ENCODE measurements at places on chromosomes 6 and 20.

- peak; percentile 2 for DNase-seq
Measured at GRCh38 chr6:18155864-18156421, 721 bp downstream of the KDM1B start.

- DNase-seq, result no peak
Measured at GRCh38 chr6:157087974-157088373, 235.3 kb downstream of the TMEM242 start.

DNA sequence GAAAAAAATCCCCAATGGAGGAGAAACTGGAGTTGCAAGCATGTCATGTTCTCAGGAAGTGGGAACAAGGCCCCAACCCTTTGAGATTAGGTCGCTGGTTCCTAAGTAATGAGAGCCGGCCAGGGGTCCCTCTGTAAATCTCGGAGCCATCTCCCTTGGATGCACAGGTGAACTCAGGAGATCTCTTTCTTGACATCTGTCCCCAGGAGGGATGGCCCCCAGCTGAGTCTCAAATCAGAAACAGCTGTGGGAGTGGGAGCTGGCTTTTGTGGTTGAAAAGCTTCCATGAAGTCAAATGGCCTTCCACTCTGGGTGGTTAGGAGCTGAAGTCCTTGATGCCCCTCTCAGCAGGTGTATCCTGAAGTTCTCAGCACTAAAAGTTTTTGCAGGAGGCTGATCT lies 257.1 kb downstream of the BMP7 start:
- no peak for DNase-seq

GRCh38 chr20:4730780-4731179 lies 9.1 kb downstream of the PRND start:
- DNase-seq, result no peak

- DNase-seq, result no peak
Measured at GRCh38 chr20:49945701-49946477, 9.7 kb downstream of the RNF114 start.

GRCh38 chr20:23226612-23227265 lies 123.9 kb upstream of the NXT1 start:
- no peak for DNase-seq

DNA sequence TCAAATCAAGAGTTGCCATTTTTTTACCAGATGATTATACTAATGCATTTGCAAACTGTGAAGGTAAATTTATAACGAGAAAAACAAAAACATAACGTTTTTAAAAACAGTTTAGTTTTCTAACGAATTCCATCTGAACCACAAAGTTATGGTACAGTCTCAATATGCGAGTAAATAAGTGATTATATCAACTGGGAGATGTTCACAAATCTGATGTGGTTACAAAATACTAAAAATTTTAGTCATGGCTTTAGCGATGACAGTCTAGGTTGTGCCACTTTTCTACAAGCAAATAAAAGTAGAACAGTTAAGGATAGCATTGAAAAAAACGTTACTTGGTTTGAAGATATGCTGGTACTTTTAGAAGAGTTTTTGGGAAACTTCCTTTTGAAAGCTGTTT lies 186.8 kb downstream of the FUT9 start:
- DNase-seq, result no peak

DNA sequence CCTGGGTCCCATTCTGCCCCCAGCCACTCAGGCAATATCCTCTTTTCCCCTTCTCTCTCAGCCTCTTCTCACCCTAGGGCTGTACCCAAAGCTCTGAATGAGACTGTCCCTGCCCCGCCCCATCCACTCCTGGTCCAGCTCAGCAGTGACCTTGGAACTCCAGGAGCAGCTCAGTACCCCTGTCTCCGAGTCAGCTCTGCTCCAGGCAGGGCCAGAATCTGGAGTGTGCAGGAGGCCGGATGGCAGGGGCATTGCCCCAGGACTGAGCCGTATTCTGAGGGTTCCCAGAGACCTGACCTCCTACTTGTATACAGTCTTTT lies 2.0 kb upstream of the RAET1G start:
- DNase-seq, result no peak

DNA sequence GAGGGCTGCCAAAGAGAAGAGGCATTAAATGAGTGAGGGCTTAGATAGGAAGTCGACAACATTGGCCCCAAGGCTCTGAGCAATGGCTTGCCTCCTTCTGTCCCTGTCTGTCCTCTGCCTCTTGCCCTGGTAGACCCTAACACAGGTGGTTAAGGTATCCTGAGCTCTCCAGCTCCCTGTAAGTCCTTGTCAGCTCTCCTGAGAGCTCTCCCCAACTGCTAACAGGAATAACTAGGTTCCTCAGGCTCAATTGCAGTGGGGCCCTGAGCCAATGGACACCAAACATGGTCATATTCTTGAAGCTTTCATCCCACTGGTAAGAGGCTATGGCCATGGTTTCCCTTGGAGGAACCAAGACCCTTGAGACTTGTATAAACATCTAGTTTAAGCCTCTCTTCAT lies 5.0 kb upstream of the CPNE1 start:
- DNase-seq, result no peak

- DNase-seq, result no peak
Measured at GRCh38 chr6:126145351-126145750, 159.0 kb downstream of the TRMT11 start.

DNA sequence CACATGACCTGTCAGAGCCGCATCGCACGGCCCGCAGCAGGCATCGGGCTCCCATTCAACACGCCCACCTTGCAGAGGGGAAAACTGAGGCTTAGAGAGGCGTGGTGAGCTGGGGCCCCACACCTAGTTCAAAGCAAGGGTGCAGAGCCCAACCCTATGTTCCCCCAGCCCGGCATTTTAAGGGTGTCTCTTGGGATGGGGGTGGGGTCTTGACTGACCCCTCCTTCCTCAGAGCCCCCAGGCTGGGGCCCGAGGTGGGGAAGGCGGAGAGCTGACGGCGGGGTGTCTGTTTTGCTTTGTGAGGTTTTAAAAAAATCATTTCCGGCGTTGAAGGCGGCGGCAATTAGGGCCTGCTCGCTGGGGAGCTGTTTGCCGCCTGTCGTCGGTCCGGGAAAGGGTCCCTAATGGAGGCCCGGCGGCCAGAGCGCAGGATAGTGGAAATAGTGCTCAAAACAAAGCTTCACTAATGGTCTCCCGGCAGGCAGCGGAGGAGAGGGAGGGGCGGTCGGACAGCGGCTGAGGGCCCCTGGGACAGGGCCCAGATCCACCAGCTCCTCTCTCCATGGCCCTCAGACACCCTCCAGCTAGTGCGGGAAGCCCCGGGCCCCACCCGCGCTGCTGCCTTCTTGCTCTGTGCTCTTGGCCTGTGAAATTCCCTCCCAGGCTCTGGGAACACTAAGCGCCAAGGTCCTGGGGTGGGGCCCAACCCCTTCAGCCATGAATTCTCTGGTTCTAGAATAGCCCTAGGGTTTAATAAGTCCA lies 11.9 kb downstream of the VSTM2L start:
- DNase-seq, result no peak

GRCh38 chr6:15343490-15344191 lies 97.8 kb downstream of the JARID2 start:
- DNase-seq, result no peak

DNA sequence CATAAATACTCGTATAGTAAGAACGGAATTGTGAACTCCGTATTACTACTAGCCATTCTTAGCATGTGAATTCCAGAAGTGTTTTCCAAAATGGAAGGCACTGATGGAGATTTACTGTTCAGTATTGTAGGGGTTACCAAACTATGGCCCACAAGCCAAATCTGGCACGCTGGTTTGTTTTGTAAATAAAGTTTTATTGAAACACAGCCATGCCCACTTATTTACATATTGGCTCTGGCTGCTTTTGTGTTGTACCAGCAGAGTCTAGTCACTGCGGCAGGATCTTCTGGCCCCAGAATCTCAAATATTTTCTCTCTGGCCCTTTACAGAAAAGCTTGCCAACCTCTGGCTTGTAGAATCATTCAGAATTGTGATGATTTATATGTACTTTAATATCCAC lies 44.3 kb upstream of the PRELID3B start:
- DNase-seq, result no peak

DNA sequence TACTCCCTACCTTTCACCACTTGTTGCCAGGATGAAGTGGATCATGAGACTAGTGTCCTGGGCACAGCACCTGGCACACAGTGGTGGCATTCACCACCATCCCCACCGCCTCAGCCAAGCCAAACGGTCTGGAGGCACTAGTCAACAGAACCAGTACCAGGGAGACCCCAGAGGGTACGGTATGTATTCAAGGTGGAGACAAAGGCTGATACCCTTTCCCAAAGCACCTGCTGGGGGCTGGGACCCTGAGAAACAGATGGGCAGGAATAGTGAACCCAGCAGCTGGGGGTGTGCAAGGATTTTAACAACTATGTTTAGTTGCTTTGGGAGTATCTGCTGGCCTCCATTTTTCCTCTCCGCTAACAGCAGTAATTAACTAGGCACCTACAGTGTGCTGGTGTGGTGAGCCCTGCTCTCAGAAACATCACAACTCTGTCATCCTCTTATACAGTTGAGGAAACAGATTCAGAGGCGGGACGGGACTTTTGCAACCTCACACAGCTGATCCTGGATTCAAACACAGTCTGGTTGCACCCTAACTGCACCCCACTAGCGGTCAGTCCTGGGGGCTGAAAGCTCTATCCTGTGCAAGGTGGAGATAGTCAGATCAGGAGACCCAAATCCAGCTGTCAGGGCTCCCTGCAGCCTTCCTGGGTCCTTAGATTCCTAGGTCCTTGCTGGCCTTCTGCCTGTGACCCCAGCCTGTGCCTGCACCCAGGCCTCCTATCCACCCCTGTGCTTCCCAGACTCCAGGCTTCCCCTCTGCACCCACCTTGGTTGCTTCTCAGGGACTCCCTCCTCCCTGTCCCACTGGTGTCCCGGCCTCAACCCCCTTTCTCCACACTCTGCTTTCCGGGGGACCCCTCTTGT lies 1.2 kb downstream of the SNTA1 start:
- DNase-seq, result no peak

- no peak for DNase-seq
Measured at GRCh38 chr6:40125680-40126394, 191.6 kb upstream of the MOCS1 start.

GRCh38 chr20:25046181-25046641 lies 11.7 kb downstream of the ACSS1 start:
- DNase-seq, result no peak

DNA sequence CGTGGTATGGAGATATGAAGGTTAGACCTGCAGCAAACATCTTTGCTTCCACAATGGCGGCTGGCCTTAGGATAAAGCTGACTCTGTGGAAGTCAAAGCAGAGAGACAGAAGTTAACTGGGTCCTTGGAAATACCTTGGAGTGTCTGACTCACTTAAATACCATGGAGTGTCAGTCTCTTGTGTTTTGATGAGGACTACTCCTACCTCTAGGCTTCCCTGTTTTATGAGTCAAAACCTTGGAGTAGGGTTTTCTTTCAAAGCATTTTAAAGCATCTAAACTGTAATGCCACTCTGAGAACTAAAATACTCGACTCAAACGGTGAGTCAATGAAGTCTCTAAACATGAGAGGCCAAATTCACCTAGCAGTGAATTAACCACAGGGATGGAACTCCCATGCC lies 329.1 kb downstream of the SAMD5 start:
- no peak for DNase-seq

- no peak for DNase-seq
Measured at GRCh38 chr6:40509086-40509485, 78.1 kb downstream of the LRFN2 start.

GRCh38 chr6:110856296-110856695 lies 18.3 kb upstream of the AMD1 start:
- no peak for DNase-seq

DNA sequence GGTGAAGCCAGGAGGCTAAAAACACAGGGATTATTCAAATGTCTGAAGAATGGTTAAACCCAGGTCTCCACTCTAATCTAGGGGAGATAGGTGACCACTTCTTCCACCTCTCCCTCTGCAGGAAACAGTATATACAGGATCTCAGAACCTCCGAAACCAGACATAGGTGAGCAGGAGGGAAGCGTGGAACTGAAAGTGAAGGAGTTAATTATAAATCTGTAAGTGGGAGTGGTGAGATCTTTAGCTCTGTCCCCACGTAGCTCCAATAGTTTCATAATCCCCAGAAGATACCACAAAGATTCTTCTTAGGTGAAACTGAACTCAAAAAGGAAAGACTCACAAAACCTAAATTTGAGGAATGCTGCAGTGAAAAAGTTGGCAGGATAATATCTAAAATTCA lies 76.8 kb downstream of the THEMIS start:
- DNase-seq, result no peak

- DNase-seq, result no peak
Measured at GRCh38 chr6:47247227-47247797, 62.4 kb downstream of the TNFRSF21 start.

DNA sequence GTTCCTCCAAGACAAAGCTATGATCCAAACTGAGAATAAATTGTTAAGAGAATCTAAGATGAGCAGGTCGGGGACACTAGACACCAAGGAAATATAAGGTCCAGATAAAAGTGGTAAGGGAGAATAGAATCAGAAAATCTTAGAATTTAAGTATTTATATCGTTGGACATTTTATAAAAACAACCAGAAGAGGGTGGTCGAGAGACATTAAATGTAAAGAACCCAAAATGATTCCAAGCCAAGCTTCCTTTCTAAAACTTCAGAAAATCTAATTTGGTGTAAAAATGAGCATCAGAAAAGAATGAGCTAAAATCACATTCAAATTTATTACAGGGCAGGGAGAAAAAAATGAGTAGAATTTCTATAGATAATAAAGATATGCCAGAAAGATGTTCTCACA lies 97.8 kb upstream of the OGFRL1 start:
- no peak for DNase-seq

DNA sequence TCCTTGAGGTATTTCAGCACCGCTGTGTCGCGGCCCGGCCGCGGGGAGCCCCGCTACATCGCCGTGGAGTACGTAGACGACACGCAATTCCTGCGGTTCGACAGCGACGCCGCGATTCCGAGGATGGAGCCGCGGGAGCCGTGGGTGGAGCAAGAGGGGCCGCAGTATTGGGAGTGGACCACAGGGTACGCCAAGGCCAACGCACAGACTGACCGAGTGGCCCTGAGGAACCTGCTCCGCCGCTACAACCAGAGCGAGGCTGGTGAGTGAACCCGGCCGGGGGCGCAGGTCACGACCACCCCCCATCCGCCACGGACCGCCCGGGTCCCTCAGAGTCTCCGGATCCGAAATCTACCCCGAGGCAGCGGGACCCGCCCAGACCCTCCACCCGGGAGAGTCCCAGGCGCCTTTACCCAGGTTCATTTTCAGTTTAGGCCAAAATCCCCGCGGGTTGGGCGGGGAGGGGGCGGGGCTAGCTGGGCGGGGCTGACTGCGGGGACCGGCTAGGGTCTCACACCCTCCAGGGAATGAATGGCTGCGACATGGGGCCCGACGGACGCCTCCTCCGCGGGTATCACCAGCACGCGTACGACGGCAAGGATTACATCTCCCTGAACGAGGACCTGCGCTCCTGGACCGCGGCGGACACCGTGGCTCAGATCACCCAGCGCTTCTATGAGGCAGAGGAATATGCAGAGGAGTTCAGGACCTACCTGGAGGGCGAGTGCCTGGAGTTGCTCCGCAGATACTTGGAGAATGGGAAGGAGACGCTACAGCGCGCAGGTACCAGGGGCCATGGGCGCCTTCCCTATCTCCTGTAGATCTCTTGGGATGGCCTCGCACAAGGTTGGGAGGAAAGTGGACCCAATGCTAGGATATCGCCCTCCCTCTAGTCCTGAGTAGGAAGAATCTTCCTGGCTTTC lies 693 bp downstream of the HLA-F start:
- peak; percentile 73 for DNase-seq
